Airway epithelial cell (primary cell): ENCODE measurements at places on chromosomes 4 and X. TPM values are rescaled to one million over a fixed set of nuclear protein-coding genes. Genes with fewer than 3 reads are reported as not detected.

CYSLTR1 gene
- not detected in 2 replicates for total RNA-seq

EGF gene
- total RNA-seq, result 0.14 and 0.28 TPM in 2 replicates

CLGN gene
- total RNA-seq, result 0.07 TPM in 1 of 2 replicates, not detected in the other

GDPD2 gene
- total RNA-seq, result 0.19 and 0.92 TPM in 2 replicates

TET2 gene
- 6.7 and 10.9 TPM in 2 replicates for total RNA-seq

PNMA6F gene
- total RNA-seq, result not detected in 2 replicates

EDA2R gene
- 0.60 and 1.7 TPM in 2 replicates for total RNA-seq

F8 gene
- total RNA-seq, result 0.33 and 0.49 TPM in 2 replicates

AFAP1 gene
- total RNA-seq, result 15.8 and 18.3 TPM in 2 replicates

SMARCA5 gene
- total RNA-seq, result 28.0 and 33.4 TPM in 2 replicates

SEL1L3 gene
- 20.0 and 23.7 TPM in 2 replicates for total RNA-seq

DUSP9 gene
- total RNA-seq, result 5.4 and 5.9 TPM in 2 replicates

MAGEB17 gene
- not detected in 2 replicates for total RNA-seq

TMPRSS11F gene
- 1.9 and 2.8 TPM in 2 replicates for total RNA-seq

PPBP gene
- 1.8 and 3.9 TPM in 2 replicates for total RNA-seq

NKX6-1 gene
- not detected in 2 replicates for total RNA-seq

IL9R gene
- not detected in 2 replicates for total RNA-seq

WAS gene
- 0.14 and 0.21 TPM in 2 replicates for total RNA-seq

MTNR1A gene
- 0.21 TPM in 1 of 2 replicates, not detected in the other for total RNA-seq

GAGE12F gene
- not detected in 2 replicates for total RNA-seq

YY2 gene
- total RNA-seq, result 0.74 and 0.78 TPM in 2 replicates

ALG13 gene
- total RNA-seq, result 23.1 and 28.0 TPM in 2 replicates

SLIT2 gene
- 0.37 and 0.63 TPM in 2 replicates for total RNA-seq

CYBB gene
- total RNA-seq, result not detected in 2 replicates

SMPX gene
- not detected in 2 replicates for total RNA-seq

GIMD1 gene
- total RNA-seq, result not detected in 2 replicates

GLRA3 gene
- not detected in 2 replicates for total RNA-seq

PCDH19 gene
- total RNA-seq, result 0.05 and 0.07 TPM in 2 replicates

DCAF8L2 gene
- not detected in 2 replicates for total RNA-seq

MID1 gene
- 11.8 and 12.1 TPM in 2 replicates for total RNA-seq

RNF4 gene
- 38.1 and 38.7 TPM in 2 replicates for total RNA-seq

SLC16A2 gene
- total RNA-seq, result 6.3 and 10.9 TPM in 2 replicates

GRPR gene
- total RNA-seq, result not detected in 2 replicates

COQ2 gene
- 19.4 and 25.5 TPM in 2 replicates for total RNA-seq

EGFL6 gene
- 0.14 and 0.28 TPM in 2 replicates for total RNA-seq

PRRG1 gene
- 9.5 and 14.4 TPM in 2 replicates for total RNA-seq

PDE6B gene
- not detected in 2 replicates for total RNA-seq

NPY2R gene
- total RNA-seq, result not detected in 2 replicates

SOX3 gene
- total RNA-seq, result not detected in 2 replicates
